ENCODE measurements at places on chromosomes 13 and 19. TPM values are rescaled to one million over a fixed set of nuclear protein-coding genes. Genes with fewer than 3 reads are reported as not detected.

The SOX1 gene
- 0.10 TPM for total RNA-seq

The NCR1 gene
- not detected for total RNA-seq

The FXYD3 gene
- total RNA-seq: 630 TPM

The ADGRE2 gene
- total RNA-seq: 5.9 TPM

The CBY2 gene
- total RNA-seq: 0.45 TPM

The PPP1R15A gene
- total RNA-seq: 91.6 TPM

The PNKP gene
- 49.7 TPM for total RNA-seq

The SMIM44 gene
- not detected for total RNA-seq

The CCDC61 gene
- 11.8 TPM for total RNA-seq

The SOX21 gene
- total RNA-seq: 26.7 TPM

The PSG6 gene
- not detected for total RNA-seq

The ZNF726 gene
- total RNA-seq: 1.5 TPM

The BRD4 gene
- total RNA-seq: 78.6 TPM

The SIRT6 gene
- 18.7 TPM for total RNA-seq

The GRK1 gene
- total RNA-seq: not detected

The SNAPC2 gene
- 15.7 TPM for total RNA-seq

The HIF3A gene
- 20.6 TPM for total RNA-seq

The PRKCG gene
- not detected for total RNA-seq

The LILRB3 gene
- 7.7 TPM for total RNA-seq

The ATP1A3 gene
- total RNA-seq: not detected

The SPACA4 gene
- 1.7 TPM for total RNA-seq

The ZNF43 gene
- 4.2 TPM for total RNA-seq

The SPPL2B gene
- 43.4 TPM for total RNA-seq

The ZNF749 gene
- 10.1 TPM for total RNA-seq

The CCL25 gene
- total RNA-seq: not detected

The CADM4 gene
- 22.3 TPM for total RNA-seq

Data from lower leg skin (tissue), 4 donors.